ENCODE measurements at places on chromosomes 3 and 15.

DNA sequence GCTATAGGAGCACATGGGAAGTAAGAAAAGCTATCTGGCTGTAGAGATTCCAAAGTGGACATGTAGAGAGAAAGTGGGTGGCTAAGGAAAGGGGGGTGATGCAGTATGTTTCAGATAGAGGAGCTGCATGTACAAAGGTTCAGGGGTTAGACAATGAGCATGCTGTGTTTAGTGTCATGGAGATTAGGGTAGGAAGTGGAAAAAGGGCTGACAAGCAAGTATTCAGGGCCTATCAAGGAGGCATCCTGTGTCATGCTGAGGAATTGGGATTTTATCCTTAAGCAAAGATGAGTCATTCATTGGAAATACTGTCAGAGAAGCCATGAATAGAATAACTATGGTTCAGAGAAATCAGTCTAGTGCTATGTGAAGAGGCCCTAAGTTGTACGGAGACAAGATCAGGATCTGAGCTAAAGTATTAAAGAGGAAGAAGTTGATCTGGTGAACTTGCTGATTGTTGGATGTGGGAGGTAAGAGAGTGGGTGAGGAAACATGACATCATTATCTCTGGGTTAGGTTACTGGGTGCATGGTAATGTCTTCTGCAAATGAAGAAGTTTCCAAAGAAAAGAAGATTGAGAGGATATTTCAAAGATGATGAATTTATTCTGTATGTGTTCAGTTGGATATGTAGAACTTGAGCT lies 176.7 kb upstream of the GOLIM4 start:
- DNase-seq, result no peak

DNA sequence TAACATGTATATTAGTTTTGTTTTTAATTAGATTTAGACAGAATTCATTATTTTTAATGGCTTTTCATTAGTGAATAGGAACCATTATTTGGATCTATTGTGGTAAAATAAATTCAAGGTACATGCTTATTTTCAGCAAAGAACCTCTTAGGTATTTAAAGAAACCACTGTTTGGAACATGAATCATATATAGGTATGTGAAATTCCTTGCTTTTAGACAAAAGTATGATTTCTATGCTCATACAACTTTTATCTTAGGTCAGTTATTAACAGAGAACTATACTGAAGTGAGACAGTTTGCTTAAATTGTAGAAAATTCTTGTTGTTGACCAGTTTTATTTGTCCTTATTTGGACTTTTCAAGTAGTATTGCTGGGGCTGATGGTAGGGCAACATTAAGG lies 389.9 kb downstream of the FEZF2 start:
- no peak for DNase-seq

GRCh38 chr3:32238453-32239306 lies at the start of gene CMTM8:
TSS of gene CMTM8 (plus strand) at chr3:32238680. CDS start at chr3:32238973, 293 bp downstream.
- DNase-seq, result peak; percentile 72

DNA sequence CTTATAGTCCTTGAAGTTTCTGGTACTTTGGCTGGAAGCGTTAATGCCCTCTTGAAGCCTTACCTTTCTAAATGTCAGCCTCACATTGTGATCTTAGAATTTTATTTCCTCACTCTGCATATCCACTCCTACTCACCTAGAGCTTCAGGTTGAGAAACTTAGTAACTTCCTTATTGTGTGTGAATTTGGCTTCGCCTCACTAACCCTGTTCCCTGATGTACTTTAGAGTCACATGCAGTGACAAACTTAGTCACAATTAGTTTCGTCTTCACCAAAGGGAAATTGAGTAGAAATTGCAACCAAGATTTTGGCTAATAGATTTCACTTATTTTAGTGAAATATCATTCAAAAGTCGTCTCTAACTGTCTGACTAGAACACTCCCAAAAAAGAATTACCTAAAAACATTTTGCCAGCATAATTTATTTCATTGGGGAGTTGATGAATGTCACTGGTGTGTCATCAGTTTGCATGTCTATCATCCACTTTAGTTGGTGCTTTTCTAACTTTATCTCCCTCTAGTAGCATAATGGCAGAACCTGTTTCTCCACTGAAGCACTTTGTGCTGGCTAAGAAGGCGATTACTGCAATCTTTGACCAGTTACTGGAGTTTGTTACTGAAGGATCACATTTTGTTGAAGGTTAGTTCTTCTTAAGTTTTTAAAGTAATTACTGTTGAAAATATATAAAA lies 960 bp downstream of the MFN1 start:
- peak; percentile 7 for DNase-seq

GRCh38 chr3:129619726-129620162 lies 13.3 kb upstream of the PLXND1 start:
- no peak for DNase-seq

DNA sequence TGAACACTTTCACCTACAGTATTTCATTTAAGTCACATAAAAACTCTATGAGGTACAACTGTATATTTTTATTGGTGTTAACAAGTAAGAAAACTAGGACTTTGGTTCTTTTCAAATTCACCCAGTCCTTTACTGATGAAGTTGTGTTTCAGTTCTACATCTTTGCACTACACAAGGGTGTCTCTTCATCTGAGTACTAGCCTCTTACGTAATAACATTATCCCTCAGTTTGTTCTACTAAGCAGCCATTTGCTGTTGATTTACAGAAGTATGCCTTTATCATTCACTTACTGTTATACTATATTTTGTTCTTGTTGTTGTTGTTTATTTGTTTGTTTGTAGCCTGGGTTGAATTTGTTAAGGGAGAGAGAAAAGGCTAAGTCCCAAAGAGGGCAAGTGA lies 311.9 kb downstream of the PLOD2 start:
- DNase-seq, result no peak

DNA sequence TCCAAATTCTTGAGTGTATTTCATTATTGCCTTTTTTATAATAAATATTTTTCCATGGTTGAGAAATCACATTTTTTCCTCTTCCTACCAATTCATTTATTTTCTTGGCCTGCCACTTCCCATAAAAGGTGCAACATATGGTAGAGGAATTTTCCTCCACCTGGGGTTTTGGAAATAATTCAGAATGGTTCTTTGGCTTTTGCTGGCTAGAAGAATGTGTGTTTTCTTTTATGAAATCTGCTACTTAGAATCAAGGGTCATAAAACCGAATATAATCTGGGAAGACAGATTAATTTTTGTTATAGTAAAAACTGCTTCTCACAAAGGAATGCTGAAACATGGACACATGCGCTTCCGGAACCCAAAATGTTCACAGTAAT lies 54.0 kb upstream of the POMGNT2 start:
- no peak for DNase-seq

DNA sequence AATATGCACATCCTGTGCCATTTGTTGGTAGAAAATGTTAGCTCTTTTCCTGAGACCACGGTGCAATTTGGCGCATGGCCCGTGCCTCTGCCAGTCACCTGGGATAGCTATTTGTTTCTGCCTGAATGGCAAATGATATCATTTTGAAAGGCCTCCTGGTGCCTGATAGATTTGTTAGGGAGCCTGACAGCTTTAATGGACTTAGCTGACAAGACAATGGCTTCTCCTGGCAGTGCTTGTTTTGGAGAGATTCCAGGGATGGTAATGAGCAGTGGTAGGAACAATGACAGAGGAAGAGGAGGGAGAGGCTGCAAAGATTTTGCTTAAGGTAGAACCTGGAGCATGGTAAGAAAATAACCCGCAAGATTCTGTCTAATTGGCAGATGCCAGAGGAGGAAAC lies 268.5 kb downstream of the CLSTN2 start:
- DNase-seq, result no peak

GRCh38 chr3:69012100-69012799 lies 1.2 kb downstream of the EOGT start:
- DNase-seq, result no peak

DNA sequence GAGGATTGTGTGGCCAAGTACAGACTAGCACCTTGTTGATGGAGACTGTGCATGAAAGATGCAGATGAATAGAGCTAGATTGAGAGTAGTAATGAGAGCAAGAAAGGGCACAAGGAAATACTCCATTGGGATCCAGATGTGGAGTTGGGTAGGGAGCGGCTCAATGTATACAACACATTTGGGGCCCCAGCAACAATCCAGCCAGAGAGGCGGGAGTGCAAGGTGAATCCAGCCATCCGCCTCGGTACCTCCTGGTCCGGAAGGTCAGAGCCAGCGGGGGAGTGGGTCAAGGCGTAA lies 9.0 kb downstream of the ISL2 start:
- no peak for DNase-seq

- no peak for DNase-seq
These were observed 706 bp upstream of the RPL35A start for GRCh38 chr3:197949191-197949777.

GRCh38 chr3:55156851-55157650 lies 229.2 kb upstream of the LRTM1 start:
- no peak for DNase-seq

DNA sequence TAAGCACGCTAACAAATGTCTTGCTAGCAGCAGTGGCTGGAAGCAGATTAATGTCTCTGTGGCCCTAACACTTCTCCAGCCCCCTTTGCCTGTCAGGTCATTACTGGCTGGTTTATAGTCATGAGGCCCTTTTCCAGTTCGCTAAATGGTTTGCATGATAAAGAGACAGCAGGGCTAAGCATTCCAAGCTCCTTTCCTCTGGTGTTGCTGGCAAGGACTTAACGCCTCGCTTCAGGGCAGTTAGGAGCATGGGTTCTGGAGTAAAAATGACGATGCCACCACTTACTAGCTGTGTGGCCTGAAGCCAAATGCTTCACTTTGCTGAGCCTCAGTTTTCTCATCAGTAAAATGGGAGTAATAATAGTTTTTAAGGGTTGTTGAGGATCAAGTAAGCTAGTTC lies 185.9 kb downstream of the MEGF11 start:
- no peak for DNase-seq

GRCh38 chr3:129046037-129046731 lies 14.4 kb upstream of the GP9 start:
- DNase-seq, result no peak

GRCh38 chr3:66303491-66303901 lies 82.7 kb downstream of the SLC25A26 start:
- peak; percentile 64 for DNase-seq

DNA sequence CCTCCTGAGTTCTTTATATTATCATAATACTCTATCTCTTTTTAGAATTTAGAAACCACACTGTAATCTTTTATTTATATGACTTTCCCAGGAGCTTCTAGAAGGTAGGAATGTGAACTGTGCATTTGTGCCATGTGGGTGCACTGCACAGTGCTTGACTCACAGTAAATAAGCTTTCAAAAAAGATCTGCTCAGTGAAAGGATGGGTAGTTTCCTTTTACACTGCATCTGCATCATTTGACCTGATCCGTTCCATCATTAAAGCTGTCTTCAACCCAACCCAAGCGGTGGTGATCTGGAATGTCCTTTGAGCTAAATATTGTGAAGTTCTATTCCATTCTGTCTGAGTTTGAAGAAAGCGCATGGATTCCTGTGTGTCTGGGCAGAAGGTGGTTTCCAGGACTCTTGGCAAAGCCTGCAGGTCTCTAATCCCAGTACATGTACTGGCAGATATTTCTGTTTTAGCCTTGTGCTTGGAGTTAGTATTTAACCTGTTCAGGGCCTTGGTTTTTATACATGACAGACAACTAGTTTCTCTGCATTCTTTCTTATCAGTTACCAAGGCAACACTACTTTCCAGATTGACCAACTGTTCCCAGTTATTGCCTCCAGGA lies 96.7 kb downstream of the DHX30 start:
- no peak for DNase-seq

DNA sequence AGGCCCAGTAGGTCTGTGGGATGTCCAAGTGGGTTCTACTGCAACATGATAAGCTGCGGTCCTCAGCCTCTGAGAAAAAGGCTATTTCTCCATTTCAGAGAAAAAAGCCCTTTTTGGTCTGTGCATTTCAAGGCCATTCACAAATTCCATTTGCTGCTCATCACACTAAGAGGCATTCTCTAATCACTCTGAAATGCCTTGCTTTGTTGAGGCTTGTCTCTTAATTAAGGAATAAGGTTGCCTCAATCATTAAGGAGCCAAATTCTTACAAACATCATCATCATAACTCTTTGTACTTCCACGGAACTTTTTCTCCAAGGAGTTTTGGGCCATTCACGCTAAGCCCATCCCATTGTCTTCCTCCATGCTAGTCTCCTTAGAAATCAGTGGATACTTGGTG lies 74.4 kb downstream of the BOC start:
- DNase-seq, result no peak

- DNase-seq, result no peak
These were observed 228.7 kb upstream of the DPH6 start for GRCh38 chr15:35774653-35775052.

DNA sequence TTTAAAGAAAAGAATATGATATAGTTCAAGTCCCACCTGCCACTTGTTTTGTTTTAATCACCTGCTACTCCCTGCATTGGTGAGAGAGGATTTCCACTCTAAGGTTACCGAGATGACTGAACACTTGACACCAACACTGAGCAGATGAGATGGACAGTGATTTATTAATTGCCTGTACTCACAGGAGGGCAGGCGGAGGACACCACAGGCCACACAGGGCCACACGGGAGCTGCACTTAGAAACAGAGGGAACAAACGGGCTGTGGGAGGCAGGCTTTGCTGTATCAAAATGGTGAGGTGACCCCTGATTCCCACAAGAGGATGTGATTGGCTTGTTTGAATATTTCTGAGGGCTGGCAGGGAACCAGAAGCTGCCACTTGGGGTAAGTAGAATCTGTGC lies 10.8 kb downstream of the MINAR1 start:
- no peak for DNase-seq

GRCh38 chr15:60118146-60118545 lies 114.0 kb downstream of the FOXB1 start:
- DNase-seq, result no peak

GRCh38 chr3:47804577-47804976 lies 1.6 kb downstream of the DHX30 start:
- no peak for DNase-seq

DNA sequence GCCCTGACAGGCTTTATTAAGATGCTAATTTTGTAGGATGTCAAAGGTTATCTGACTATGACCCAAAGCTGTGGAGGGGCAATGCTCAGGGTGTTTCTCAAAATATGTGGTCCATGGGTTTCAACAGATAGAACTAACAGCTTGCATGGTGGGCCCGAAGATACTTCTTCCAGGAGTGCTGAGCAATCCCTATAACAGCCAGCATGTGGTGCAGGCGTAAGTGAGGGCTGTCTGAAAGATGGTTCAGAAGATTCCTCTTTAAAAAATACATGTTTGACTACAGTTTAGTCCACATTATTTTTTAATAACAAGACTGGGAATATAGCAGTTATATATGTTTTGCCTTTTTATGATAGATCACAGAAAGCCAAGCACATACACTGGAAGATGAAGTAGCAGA lies 7.6 kb downstream of the SCG3 start:
- DNase-seq, result no peak

GRCh38 chr3:70856414-70857162 lies 544.1 kb upstream of the MDFIC2 start:
- no peak for DNase-seq

GRCh38 chr15:25710184-25710583 lies 152.9 kb downstream of the ATP10A start:
- DNase-seq, result peak; percentile 17

- no peak for DNase-seq
These were observed 33.6 kb upstream of the PLSCR5 start for GRCh38 chr3:146638718-146639117.

GRCh38 chr3:129304146-129304961 lies 25.7 kb downstream of the HMCES start:
- DNase-seq, result no peak

GRCh38 chr3:30462721-30463470 lies 143.5 kb upstream of the TGFBR2 start:
- DNase-seq, result no peak

Measured in CD4-positive, alpha-beta T cell treated with Interleukin-1 beta for 1 hour (primary cell).